ENCODE measurements at places on chromosomes 11 and 22.

DNA sequence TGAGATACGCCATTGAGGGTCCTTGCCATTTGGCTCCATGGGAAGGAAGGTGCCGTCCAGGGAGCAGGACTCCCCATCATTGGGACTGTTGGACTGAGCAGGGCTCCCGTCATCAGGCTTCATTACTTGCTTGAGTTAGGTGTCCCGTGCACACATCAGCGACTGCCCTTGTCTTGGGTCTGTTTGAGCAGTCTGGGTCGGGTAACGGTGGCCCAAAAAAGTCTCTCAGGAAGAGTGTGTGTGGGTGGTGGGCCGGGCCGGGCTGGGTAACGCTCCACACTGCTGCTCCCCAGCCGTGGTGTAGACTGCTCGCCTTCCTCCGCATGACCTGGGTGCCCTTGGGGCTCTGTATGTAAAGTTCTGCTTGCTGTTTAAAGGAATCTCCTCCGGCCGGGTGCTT, 293.5 kb downstream of the TBC1D22A start:
- peaks cover 4% of the 10 kb centered on the region for H3K4me1 ChIP-seq
- no peaks in the 10 kb centered on the region for H3K27me3 ChIP-seq
- H3K36me3 ChIP-seq = peaks cover 3% of the 10 kb centered on the region
- no peak for DNase-seq

DNA sequence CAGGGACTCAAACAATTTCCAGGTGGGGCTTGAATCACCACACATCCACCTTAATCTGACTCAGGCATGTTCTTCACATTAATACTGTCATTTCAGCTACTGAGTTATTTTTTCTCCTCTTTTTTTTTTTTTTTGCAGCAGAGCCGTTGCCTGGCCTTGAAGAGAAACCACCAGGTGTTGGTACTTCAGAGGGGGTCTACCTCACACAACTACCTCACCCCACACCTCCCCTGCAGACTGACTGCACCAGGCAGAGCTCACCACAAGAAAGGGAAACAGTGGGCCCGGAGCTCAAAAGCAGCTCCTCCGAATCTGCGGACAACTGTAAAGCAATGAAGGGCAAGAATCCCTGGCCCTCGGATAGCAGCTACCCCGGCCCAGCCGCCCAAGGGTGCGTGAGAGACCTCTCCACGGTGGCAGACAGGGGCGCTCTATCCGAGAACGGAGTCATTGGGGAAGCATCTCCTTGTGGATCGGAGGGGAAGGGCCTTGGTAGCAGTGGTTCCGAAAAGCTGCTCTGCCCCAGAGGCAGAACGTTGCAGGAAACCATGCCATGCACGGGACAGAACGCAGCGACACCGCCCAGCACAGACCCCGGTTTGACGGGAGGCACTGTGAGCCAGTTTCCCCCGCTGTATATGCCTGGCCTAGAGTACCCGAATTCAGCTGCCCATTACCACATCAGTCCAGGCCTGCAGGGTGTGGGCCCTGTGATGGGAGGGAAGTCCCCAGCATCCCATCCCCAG, 15.1 kb upstream of the SLC25A18 start:
- H3K27ac ChIP-seq = no peak overlapping the region
- H3K4me3 ChIP-seq = no peak overlapping the region
- H3K4me1 ChIP-seq = no peaks in the 10 kb centered on the region
- DNase-seq = no peak

DNA sequence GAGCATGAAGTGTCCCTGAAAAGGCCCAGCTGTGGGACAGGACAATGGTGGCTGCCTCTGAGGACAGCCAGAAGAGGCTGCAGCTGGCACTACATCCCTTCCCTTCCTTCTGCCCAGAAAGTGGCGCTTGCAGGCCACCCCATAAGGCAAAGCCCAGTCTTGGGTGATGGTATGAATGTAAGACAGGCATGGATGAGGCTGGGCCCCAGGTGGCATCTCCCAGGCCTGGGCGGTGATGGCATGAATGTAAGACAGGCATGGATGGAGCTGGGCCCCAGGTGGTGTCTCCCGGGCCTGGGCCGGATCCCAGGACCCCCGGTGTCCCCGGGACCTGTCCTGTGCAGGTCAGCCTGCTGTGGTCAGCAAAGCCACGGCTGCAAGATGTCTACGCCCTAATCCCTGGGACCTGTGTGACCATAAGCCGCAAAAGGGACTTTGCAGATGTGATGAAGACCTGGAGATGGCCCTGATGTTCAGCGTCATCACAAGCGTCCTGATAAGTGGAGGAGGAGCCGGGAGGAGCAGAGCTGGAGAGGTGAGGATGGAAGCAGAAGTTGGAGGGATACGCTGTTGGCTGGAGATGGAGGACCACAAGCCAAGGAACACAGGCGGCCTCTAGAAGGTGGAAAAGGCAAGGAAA, 181.1 kb downstream of the CTTN start:
- no peaks in the 10 kb centered on the region for H3K36me3 ChIP-seq
- DNase-seq = no peak
- no peak overlapping the region for H3K4me3 ChIP-seq
- H3K27ac ChIP-seq = no peak overlapping the region
- H3K4me1 ChIP-seq = no peaks in the 10 kb centered on the region

DNA sequence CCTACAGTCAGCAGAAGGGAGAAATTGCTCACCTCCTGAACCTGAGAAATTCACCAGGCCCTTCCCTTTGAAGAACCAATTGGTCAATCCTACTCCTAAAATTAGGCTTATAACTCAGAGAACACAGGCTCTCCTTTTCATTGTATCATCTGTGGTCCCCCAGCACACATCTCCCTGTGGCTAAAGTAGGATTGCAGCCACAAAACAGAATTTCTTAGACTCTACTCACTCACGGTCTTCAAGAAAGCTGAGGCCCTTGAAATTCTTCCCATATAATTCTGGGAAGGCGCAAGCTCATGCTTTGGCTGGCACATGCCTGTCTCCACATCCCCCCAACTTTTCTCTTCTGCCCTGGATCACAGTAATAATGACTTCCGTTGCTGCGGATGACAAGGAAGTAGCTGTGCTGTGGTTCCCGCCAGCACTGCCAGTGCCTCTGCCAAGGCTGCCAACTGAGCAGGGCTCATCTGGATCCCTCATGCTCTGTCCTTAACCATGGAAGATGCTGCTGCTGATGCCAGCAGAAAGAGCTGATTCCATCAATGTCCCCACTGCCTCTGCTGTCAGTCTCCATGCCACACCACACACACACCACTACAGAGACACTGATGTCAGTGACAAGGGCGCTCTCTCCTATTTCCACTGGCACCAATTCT, 200.6 kb upstream of the POU2AF2 start:
- DNase-seq = no peak
- no peak overlapping the region for H3K4me3 ChIP-seq
- no peaks in the 10 kb centered on the region for H3K27me3 ChIP-seq
- no peaks in the 10 kb centered on the region for H3K4me1 ChIP-seq
- no peaks in the 10 kb centered on the region for H3K36me3 ChIP-seq

GRCh38 chr22:37752189-37753087, 55.3 kb upstream of the GCAT start:
- H3K27ac ChIP-seq = peak overlapping the region; percentile 83
- H3K4me3 ChIP-seq = no peak overlapping the region
- peak; percentile 85 for DNase-seq
- no peaks in the 10 kb centered on the region for H3K27me3 ChIP-seq
- H3K36me3 ChIP-seq = peaks cover 37% of the 10 kb centered on the region

GRCh38 chr11:90326647-90327046, 103.8 kb upstream of the CHORDC1 start:
- no peaks in the 10 kb centered on the region for H3K36me3 ChIP-seq
- H3K4me3 ChIP-seq = no peak overlapping the region
- DNase-seq = no peak

GRCh38 chr11:100359281-100359680, 327.8 kb upstream of the ARHGAP42 start:
- H3K4me1 ChIP-seq = no peaks in the 10 kb centered on the region
- H3K4me3 ChIP-seq = no peak overlapping the region
- DNase-seq = no peak

GRCh38 chr11:31337806-31338205, 31.7 kb downstream of the DCDC1 start:
- no peak overlapping the region for H3K27ac ChIP-seq
- H3K27me3 ChIP-seq = no peaks in the 10 kb centered on the region
- no peak for DNase-seq
- no peak overlapping the region for H3K4me3 ChIP-seq
- no peaks in the 10 kb centered on the region for H3K36me3 ChIP-seq

DNA sequence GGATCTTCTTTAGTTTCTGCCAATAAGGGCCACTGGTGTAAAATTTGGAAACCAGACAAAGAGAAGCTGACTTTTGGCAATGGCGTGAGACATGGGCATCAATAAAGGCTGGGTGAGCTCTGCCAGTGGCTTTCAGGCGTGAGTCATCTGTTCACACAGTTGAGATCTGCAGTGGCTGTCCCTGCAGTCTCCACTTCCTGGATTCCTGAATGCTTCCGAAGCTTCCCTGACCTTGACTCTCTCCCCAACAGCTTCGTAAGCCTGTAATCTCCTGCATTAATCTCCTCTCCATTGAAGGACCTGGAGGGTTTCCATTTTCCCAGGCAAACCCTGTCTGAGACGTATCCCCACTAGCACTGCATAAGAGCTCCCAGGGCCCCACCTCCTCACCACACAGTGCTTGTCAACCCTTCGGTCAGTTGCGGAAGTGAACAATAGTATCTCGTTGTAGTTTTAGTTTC, 574.7 kb downstream of the TBC1D22A start:
- peak; percentile 87 for DNase-seq
- peak overlapping the region; percentile 32 for H3K4me3 ChIP-seq
- peak overlapping the region; percentile 71 for H3K27ac ChIP-seq
- H3K4me1 ChIP-seq = no peaks in the 10 kb centered on the region
- H3K27me3 ChIP-seq = no peaks in the 10 kb centered on the region

DNA sequence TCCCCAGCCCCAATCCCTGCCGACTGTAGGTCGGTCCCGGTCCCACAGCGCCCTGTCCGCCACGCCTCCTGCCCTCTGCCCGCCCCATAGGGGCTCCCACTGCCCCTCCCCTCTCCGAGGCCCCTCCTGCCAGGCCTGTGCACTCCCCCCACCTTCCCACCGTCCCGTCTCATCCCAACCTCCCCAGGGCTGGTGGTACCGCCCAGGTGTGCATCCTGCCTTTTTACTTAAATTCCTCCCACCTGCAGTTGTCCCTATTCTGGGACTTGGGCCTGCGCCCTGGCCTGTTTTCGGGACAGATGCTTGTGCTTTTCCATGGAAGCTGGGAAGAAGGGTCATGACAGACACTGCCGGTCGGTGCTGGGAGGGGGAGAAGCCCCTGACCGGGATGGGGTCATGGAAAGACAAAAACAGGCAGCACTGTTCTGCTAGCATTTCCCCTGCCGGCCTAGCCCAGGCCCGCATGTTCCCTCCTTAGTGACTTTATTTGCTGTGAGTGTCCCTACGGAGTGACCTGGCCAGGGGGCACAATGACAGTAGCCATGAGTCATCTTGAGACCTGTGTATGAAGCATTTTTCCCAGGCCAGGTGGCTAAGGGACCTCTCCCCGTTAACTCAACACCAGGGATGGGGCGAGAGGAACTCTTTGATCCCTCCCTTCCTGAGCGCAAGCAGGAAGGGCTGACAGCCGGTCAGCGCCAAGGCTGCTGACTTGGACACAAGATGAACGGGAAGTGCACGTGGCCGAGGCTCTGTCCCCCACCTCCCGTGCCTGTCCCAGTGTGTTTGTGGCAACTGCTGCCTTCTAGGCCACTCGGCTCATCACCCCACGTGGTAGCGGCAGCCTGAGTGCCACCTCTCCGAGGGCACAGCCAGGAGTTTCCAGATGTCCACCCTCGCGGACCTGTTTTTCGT, 7.1 kb downstream of the TBX1 start:
- no peak for DNase-seq
- no peaks in the 10 kb centered on the region for H3K36me3 ChIP-seq
- H3K4me1 ChIP-seq = no peaks in the 10 kb centered on the region
- H3K4me3 ChIP-seq = no peak overlapping the region

- H3K4me3 ChIP-seq = no peak overlapping the region
- H3K36me3 ChIP-seq = peaks cover 6% of the 10 kb centered on the region
- H3K27me3 ChIP-seq = peaks cover 17% of the 10 kb centered on the region
- no peak overlapping the region for H3K27ac ChIP-seq
- no peak for DNase-seq
These were observed 18.1 kb upstream of the ACR start for GRCh38 chr22:50719814-50720300.

- no peaks in the 10 kb centered on the region for H3K4me1 ChIP-seq
- H3K36me3 ChIP-seq = no peaks in the 10 kb centered on the region
These were observed 64.2 kb upstream of the NARS2 start for GRCh38 chr11:78638704-78639380.

DNA sequence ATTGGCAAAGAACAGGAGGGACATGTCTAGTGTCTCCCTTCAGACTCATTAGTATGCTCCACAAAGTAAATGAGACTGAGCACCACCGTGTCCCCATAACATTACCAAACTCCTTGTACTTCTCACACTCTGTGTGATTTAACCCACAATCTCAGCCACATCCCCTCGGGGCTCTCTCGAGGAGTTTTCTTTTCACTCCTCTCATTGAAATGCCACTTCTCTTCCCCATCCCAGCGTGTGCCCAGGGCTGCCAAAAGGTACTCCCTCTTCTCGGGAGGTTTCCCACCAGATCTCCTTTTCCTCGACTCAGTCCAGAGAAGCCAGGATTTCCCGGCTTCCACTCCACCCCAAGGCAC, 1.1 kb downstream of the RBFOX2 start:
- H3K4me1 ChIP-seq = peaks cover 10% of the 10 kb centered on the region
- DNase-seq = no peak
- H3K4me3 ChIP-seq = peak overlapping the region; percentile 98
- H3K36me3 ChIP-seq = peaks cover 2% of the 10 kb centered on the region
- peak overlapping the region; percentile 95 for H3K27ac ChIP-seq

- peaks cover 10% of the 10 kb centered on the region for H3K4me1 ChIP-seq
- no peak overlapping the region for H3K4me3 ChIP-seq
- H3K27ac ChIP-seq = no peak overlapping the region
These were observed 9.2 kb upstream of the P2RY6 start for GRCh38 chr11:73262851-73263495.

DNA sequence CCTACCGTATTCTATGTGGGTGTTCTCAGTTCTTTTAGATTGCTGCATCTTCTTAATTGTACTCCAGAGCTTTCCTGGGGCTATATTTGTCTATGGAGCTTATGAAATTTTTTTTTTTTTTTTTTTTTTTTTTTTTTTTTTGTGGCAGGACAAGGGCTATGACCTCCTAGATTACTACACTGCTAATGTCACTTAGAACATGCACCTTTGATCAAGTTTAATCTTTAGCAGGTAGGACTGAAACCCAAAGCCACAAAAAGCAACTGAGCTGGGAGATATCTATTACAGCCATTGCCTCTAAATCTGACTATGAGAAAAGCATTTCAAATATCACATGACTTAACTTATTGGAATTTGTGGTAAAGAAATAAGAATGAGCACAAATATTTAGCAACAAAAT, 21.7 kb upstream of the ABTB2 start:
- no peak overlapping the region for H3K27ac ChIP-seq
- H3K4me3 ChIP-seq = no peak overlapping the region
- DNase-seq = no peak
- peaks cover 3% of the 10 kb centered on the region for H3K4me1 ChIP-seq
